MG63 (cell line): ENCODE measurements at places on chromosomes 5 and 9. TPM values are rescaled to one million over a fixed set of nuclear protein-coding genes. Genes with fewer than 3 reads are reported as not detected.

The C5orf24 gene
- total RNA-seq, result 26.2 and 37.6 TPM in 2 replicates

The ANXA6 gene
- 222 and 331 TPM in 2 replicates for total RNA-seq

The FGD3 gene
- total RNA-seq, result not detected in 2 replicates

- DNase-seq, result no peak
Measured at GRCh38 chr9:105333811-105334210, 89.4 kb downstream of the SLC44A1 start.

DNA sequence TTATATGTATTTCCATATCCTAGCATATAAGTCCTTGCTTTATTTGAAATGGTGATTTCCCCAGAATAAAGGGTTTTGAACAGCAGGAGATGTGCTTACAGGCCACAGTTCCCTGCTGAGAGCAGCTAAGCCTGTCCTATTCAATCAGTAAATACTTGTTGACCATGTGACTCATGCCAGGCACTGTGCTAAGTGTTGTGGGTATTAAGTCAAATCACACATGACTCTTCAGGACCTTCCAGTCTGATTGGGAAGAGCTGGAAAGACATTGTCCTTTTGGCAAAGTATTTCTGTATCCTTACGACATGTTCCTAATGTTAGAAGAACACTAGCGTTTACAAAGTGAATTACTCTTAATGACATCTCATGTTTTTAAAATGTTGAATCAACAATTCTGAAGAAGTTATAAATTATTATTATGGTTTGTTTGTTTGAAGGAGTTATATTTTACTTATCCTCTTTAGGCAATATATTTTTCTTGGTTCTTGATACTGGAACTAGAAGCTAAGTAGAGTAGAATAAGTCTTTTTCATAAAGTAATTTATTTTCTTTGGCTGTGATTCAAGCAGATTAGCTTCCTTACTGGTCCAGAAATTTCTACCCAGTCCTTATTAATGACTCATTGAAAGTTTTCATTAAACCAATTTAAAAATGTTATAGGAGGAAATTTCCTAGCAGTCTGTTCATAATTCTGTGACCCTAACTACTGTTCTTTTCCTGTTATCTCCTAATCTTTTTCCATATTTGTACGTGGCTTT, 82.1 kb downstream of the GAPVD1 start:
- DNase-seq, result peak; percentile 72

DNA sequence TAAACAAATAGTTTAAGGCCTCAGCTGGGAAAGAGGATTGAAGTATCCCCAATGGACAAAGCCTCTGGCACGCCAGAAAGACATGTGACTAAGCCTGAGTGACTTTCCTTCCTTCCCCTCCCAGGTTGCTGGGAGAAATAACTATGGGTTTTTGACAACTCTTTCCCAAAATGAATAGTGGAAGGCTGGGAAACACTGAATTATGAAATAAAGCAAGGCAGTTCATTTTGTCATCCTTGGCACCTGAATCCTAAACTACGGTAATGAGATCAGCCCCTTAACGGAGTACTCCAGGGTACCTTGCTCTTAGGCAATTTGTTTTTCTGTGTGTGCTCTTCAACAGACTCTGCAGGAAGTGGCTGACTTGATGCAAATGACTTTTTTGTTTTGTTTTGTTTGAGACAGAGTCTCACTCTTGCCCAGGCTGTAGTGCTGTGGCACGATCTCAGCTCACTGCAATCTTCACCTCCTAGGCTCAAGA, 75.2 kb downstream of the LMNB1 start:
- no peak for DNase-seq

DNA sequence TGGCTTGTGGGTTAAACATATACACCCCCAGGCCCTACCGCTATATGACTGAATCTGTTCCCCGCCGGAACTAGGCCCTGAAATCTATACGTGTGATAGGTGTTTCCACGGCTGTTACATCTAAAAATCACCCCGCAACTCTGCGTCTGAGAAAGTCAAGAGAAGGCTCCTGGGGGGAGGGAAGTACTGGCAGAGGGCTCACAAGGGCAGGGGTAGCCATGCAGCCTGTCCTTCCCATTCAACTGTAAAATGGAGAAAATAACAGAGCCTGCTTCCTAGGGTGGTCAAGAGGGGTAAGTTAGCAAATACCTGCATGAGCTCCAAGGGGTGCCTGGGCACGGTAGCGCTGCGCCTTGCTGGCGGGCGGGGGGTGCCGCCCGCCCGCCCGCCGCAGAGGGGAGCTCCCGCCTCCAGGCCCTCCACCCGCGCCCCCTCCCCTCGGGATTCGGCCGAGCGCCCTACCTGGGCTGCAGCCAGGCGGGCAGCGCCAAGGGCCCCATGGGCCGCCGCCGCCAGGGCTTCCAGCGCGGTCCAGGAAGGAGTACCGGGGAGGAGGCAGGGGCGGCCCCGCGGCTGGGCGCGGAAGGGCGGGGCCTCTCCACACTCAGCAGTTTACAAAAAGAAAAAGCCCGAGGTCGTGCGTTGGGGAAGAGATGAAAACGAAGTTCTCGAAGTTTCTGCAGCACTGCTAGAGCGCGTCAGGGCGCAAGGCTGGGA, at the start of gene HACD4:
Gene HACD4 (minus strand): TSS at position 550 of the 717 bp plus-strand sequence. CDS start 50 bp downstream, at position 500.
- DNase-seq, result peak; percentile 96

DNA sequence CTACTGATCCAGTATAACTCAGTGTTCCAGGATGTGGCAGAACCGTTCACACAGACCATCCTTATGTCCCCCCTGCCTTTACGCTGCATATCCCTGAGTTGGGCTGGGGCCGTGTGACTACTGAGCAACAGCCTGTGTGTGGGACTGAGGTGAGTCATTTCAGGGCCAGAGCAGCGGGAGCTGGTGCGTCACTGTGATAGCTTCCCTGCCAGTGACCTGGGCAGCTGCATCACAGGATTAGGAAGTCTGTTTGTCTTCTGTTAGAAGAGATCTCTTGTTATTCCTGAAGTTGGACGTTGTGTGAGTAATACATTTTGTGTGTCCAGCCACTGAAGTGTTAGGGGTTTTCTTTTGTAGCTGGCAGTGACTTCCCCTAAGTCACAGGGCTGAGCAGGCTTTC, 35.6 kb downstream of the TPPP start:
- peak; percentile 42 for DNase-seq

DNA sequence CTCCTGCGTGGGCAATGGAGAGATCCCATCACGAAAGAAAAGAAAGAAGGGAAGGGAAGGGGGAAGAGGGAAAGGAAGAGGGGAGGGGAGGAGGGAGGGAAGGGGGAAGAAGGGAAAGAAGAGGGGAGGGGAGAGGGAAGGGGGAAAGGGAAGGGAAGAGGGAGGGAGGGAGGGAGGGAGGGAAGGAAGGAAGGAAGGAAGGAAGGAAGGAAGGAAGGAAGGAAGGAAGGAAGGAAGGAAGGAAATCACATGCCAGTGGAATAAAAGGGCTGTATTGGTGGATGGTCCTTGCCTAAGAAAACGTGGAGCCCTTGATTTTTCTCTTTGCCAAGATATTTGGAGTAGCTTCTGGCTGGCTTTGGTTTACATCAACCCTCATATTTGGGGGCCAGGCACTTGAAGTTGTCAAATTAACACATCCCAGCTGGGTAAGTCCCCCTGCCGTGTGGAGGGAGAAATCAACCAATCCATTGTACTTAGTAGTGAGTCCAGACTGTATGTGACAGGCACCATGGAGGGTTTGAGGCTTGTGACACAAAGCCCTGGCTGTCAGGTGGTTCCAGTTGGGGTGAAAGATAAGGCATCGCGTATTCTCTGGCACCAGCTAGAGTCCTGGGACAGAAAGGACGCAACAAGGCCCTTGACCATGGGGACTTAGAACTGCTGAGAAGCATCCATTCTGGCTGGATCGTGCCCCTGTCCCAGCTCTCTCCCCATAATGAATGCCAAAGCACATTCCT, 23.7 kb downstream of the IDNK start:
- DNase-seq, result no peak
